ENCODE measurements at places on chromosomes 16 and 17.

DNA sequence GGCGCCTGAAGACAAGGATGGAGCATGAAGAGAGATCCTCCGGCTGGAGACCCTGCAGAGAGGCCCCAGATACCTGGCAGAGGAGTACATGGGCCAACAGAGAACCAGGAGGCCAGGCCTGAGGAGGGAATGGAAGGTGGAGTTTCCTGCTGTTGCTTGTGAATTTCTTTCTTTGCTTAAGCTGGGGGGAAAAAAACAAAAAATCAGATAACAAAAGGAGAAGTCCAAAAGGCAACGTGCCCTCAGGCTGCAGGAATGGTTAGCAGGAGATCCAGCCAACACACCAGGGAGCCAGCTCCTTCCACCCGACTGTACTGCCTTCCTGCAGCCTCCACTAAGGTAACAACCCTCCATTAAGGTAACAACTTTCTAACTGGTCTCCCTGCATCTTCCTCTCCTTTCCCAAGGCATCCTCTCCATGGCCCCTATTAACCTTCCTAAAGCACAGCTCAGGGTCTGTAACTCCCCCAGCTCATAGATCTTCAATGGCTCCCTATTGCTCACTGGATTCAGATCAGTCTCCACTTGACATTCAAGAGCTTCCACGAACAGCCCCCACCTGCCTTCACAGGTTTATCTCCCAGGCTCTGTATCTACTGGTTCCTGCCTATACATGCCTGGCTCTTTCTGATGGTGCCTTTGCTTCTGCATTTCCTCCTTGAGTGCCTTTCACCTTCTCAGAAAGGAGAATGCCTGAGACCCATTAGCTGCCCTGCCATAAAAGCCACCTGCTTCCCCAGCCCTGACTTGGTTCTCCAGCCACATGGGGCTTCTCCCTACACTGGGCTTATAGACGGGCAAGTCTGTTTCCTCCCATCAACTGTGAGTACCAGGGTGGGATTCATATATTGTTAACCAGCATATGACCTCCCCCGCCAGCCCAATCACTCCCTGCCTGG is 725 bp upstream of the ARL5C start:
- no peak for DNase-seq

- DNase-seq: no peak
Measured at GRCh38 chr16:69589434-69590269, 23.9 kb downstream of the NFAT5 start.

- DNase-seq: no peak
Measured at GRCh38 chr16:81318711-81319110, 3.9 kb downstream of the GAN start.

- no peak for DNase-seq
Measured at GRCh38 chr17:35892091-35893035, 12.2 kb upstream of the CCL5 start.

DNA sequence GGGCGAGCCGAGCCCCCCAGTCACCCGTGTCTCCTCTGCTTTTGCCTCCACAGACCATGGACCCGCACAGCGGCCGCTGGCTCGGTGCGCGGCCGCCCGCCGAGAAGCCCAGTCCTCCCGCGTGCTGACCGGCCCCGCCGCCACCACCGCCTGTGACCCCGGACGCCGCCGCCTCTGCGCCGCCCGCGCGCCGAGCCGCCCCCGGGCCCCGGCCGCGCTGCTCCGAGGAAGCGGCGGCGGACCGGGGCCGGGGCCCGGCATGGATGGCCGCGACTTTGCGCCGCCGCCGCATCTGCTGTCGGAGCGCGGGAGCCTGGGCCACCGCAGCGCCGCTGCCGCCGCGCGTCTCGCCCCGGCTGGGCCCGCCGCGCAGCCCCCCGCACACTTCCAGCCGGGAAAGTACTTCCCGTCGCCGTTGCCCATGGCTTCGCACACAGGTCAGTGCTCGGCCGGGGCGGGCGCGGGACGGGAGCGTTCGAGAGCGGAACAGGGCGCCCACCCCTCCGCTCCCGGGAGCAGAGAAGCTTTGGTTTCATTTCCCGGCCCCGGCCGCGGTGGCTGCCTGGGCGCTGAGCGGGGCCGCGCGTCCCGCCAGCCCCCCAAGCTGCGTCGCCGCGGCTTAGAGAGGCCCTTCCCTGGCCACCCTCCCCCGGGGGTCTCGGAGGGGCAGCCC is 4.4 kb downstream of the BAHCC1 start:
- DNase-seq: no peak

GRCh38 chr17:14316126-14316832 is 15.4 kb downstream of the HS3ST3B1 start:
- DNase-seq: no peak

DNA sequence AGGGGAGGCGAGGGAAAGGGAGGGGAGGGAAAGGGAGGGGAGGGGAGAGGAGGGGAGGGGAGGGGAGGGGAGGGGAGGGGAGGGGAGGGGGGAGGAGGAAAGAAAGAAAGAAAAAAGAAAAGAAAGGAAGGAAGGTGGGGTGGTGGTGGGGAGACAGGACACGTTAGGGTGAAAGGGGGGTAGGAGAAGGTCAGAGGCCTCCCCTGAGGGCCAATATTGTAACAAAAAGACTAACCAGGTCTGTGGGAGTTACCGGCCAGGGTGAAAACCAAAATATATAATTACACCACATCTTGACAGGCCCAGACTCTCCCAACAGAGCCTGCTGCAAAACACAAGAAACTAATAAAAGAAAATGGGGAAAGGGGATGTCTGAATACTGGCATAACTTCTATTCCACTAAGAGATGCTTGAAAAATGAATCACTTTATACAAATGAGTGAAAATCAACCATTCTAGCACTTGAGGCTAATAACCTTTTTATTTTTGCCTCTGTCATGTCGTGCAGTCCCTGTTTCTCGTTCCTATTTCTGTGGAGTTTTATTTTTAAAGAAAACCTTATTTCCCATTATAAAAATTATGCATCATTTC is 10.0 kb downstream of the WDR45B start:
- DNase-seq: no peak
